ENCODE measurements at places on chromosomes 3 and 15. TPM values are rescaled to one million over a fixed set of nuclear protein-coding genes. Genes with fewer than 3 reads are reported as not detected.

DNA sequence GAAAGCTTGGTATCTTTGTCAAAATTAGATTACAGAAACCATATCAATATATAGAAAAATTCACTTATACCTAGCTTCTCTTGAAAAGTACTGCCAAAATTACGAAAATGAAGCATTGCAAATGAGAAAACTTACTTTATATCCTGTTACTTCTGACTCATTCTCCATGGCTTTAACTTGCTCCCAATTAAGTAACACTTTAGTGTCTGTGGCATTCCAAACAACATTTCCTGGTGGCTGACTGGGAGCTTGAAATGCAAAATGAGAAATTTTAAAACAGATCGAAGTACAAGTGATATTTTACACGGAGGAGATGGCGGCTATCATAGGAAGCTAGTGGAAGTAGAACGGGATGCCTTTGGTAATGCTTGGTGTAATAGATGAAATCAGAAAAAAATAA, 347.3 kb downstream of the CNTN3 start:
- H3K27me3 ChIP-seq = no peaks in the 10 kb centered on the region
- H3K4me1 ChIP-seq = no peaks in the 10 kb centered on the region
- no peaks in the 10 kb centered on the region for H3K36me3 ChIP-seq
- DNase-seq = no peak
- no peak overlapping the region for H3K27ac ChIP-seq
- no peak overlapping the region for H3K4me3 ChIP-seq

DNA sequence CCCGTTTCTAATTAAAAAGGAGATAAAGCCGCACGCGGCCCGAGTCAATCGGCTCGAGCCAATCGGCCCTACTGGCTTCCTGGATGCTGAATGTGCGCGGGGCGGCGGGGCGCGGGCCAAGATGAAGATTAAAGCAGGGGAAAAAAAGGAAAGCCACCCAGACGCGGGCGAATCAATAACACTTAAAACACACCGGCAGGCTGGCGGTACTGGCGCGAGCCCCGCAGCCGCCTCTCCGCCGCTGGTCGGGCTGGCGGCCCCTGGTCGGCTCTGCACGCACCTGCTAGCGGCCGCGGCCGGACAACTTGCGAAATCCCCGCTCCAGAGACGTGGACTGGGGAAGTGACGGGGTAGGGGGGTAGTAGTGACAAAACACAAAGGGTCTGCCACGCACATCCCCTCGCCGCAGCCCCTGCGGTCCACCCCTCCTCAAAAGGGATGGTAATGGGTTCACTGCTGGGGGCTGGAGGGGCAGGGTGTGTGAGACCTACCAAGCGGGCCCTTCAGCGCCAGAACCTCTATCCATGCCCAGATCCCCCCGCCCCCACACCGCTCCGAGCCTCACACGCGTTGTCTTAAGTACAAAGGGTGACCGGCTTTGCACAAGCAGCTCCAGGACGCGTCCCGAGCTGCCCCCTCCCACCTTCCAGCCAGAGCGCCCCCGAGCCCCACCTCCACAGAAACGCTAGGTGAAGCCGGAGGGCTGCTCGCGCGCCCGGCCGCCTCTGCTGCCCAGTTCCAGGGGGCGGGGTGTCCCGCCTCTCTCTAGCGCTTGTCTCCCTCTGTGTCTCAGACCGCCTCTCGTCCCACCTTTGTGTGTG, 1.4 kb downstream of the WNT7A start:
- no peaks in the 10 kb centered on the region for H3K36me3 ChIP-seq
- H3K4me1 ChIP-seq = no peaks in the 10 kb centered on the region
- H3K27ac ChIP-seq = no peak overlapping the region
- H3K27me3 ChIP-seq = peaks cover 34% of the 10 kb centered on the region

GRCh38 chr15:38603672-38604071, 39.1 kb upstream of the RASGRP1 start:
- H3K4me3 ChIP-seq = no peak overlapping the region
- no peak overlapping the region for H3K27ac ChIP-seq
- peaks cover 19% of the 10 kb centered on the region for H3K27me3 ChIP-seq

DNA sequence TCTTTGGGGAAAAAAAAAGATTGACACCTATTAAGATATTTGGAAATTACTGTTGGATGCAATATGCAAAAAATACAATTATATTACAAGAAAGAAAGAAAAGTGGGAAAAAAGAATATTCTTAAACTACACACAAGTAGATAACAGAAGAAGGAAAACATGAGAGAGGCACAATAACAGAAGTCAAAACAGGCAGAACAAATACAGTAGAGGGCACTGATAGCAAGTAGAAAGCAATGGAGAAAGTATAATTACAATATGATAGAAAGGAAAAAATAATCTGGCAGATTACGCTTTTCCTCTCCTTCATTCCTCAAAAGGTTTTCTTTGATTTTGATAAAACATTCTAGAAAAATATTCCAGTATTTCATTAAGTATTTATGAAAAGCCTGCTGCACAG, 72.1 kb downstream of the ADAM10 start:
- no peaks in the 10 kb centered on the region for H3K27me3 ChIP-seq
- H3K4me3 ChIP-seq = no peak overlapping the region
- no peaks in the 10 kb centered on the region for H3K4me1 ChIP-seq
- no peak for DNase-seq
- H3K36me3 ChIP-seq = peaks cover 7% of the 10 kb centered on the region
- no peak overlapping the region for H3K27ac ChIP-seq

The NANOGP8 gene
- not detected for polyA plus RNA-seq

The EPHA6 gene
- not detected for polyA plus RNA-seq

Data from SK-N-SH (cell line).